ENCODE measurements at places on chromosomes 3 and 15.

DNA sequence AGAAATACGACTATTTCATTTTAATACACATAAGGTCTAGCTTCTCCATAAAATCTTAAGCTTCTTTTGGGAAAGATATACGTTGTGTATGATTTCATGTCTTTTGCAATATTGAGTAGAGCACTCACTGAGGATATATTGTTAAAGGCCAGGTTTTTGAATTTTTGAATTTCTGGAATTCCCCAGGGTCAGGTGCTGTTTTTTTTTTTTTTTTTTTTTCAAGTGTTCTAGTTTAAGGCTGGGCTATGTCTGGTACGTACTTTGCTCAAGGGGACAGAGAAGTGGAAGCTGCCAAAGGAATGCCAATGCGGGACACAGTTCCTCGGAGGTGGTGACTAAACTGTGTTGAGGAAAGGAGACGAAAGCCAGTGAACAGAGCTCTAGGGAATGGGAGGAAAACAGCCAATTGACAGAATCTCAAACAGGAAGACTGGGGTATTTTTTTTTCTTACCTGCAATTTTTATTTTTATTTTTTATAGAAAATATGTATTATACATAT lies 510.5 kb upstream of the CBLB start:
- no peak for DNase-seq

- DNase-seq = no peak
Observed at GRCh38 chr3:73787620-73788019, 162.9 kb upstream of the PDZRN3 start.

GRCh38 chr15:101641894-101642293 lies 10.3 kb downstream of the TM2D3 start:
- DNase-seq = no peak

DNA sequence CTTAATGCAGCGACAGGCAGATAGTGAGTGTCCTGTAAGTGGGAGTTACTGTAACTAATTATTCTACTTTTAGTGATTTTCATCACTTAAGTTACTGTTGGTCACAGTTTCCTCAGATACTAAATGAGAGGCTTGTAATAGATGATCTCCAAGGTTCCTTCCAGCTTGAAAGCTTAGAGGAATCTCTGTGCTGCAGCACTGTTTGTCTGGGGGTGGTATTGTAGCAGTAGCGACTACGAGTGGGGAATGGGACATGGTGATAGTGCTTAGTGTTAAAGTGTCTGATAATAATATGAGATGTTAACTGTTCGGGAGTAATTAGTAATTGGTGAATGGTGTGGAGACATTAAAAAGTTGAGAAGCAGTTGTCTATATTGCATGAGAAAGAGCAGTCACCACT lies 12.4 kb downstream of the PPP4R2 start:
- no peak for DNase-seq

GRCh38 chr3:78726545-78726944 lies 1041.3 kb downstream of the ROBO1 start:
- no peak for DNase-seq

- DNase-seq = no peak
Observed at GRCh38 chr3:115141033-115141757, 5.9 kb downstream of the ZBTB20 start.

DNA sequence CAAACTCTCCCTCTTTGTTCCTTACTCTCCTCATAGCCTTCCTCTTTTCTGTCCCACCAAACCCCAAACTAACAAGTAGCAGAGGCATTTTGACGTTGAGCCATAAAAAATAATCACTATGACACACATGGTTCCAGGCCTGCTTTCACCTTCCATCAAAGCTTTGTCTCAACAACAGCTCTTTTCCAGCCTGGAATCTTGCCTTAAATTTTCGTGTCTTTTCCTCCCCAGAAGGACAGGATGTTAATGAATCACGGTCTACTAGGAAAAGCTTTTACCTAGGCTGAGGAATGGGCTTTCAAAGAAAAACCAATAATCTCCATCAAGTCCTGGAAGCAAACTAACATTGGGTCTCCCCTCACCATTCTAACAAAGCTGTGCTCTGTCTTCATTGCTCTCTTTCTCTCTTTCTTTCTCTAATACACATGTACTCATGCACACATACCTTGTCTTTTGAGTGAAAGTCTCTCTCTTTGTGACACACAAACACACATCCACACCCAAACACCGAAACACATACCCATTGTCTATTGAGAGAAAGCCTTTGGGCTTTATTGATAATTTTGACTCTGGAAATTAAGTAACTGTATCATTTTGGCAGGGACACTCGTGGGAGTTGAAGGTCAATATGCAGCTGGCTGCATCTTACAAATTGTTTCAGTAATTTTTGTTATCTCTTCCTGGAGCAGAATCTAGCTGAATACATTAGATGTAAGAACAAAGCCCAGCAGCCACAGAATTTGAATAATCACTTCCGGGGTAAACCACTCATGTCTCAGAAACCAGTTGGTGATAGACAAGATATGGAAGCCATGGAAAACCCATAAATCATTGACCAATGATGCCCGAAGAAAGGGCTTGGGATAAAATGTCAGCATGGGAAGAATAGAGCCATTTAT lies 107.4 kb upstream of the SLC4A7 start:
- no peak for DNase-seq

DNA sequence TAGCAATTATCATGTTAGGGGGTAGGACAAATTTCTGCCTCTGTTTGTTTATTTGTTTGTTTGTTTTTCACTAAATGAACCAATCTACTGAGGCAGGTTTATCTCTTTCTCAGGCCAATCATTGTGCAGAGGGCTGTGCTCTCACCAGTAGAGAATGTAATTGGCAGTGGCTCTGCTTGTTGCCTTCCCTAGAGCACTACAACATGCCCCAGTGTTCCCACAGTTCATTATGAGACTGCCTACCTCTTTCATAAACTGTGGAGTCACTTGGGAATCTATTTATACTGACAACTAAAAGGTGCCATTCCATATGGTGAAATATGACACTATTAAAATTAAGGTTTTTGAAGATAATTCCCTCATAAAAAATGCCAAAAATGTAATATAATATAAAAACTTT lies 196.3 kb upstream of the ALCAM start:
- no peak for DNase-seq

GRCh38 chr3:156633335-156633734 lies 41.1 kb upstream of the TIPARP start:
- no peak for DNase-seq

GRCh38 chr3:13364602-13365271 lies 55.4 kb downstream of the NUP210 start:
- DNase-seq = no peak

- no peak for DNase-seq
Observed at GRCh38 chr15:51735228-51736010, 2.0 kb downstream of the LYSMD2 start.

DNA sequence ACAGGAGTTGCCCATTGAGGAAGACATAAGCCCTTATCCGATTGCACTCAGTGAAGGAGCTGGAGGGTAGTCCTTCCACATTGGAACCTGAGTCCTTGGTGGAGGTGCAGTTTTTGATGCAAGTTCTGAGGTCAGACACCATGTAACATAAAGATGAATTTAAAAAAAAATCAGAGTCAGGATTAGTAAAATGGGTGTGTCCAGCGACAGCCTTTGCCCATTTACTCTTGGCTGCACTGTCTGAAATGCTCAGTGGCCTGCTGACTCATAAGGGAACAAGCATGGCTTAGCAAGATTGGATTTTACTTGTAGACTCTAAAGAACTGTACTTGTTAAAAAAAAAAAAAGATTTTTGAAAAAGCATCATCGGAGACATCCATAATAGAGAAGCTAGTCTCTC lies 241.1 kb upstream of the TOPAZ1 start:
- no peak for DNase-seq

DNA sequence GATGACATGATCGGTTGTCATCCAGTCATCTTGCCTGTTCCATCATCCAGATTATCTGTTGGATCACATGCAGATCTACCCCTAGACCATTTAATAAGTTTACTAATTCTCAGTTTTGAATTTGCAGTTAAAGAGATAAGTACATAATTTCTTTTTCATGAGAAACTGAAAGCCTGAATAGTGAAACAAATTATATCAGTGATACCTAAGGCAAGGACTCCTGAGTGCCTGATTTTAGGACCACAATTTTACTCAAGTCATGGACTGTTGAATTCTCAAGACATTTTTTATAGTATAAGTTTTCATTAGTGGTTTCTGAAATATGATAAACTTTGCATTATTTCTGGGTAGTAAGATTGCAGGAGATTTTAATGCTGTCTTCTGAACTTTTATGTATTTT lies 13.2 kb downstream of the SIDT1 start:
- DNase-seq = no peak

Data from Calu3 (cell line).